ENCODE measurements at places on chromosomes 1 and 21.

GRCh38 chr21:20215959-20216358 is 782.2 kb upstream of the NCAM2 start:
- no peak for DNase-seq

DNA sequence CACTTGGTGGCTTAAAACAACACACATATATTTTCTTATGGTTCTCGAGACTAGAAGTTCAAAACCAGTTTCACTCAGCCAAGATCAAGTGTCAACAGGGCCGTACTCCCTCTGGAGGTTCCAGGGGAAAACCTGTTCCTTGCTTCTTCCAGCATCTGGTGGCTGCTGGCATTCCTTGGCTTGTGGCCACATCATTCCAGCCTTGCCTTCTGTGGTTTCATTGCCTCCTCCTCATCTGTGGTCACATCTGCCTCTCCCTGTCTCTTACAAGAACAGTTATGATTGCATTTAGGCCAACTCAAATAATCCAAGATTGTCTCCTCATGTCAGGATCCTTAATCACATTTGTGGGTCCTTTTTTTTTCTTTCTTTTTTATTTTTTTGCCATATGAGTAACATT is 240.7 kb upstream of the HOOK1 start:
- no peak for DNase-seq

DNA sequence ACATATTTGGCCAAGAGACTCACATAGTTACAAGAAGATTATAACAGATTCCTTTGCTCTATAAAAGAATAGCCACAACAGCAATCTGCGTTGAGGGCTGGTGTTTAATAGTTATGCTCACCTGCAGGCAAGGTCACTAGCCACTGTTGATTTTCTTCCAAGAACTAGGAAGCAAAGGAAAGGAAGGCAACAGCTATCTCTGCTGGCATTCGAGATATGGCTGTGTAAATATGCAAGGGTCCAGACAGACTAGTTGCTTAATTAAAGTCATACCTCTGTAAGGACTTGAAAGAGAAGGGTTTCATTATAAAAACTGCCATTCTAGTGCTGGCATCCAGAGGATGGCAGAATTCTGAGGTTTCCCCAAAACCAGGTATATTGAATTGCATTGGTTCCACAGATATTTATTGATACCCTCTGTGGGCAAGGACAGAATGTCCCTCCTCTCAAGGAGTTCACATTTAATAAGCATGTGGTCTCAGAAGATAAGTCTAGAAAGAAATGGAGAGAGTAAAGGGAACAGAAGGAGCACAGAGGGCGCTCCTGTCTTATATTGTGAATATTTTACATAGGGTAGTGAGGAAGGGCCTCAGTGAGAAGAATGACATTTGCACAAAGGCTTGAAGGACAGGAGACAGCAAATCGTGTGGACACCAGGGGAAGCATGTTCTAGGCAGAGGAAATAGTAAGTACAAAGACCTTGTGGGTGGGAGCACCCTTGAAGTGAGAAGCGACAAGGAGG is 23.6 kb upstream of the PLEKHA6 start:
- DNase-seq: no peak

- peak; percentile 52 for DNase-seq
These were observed 49.1 kb upstream of the CR2 start for GRCh38 chr1:207404849-207405525.

DNA sequence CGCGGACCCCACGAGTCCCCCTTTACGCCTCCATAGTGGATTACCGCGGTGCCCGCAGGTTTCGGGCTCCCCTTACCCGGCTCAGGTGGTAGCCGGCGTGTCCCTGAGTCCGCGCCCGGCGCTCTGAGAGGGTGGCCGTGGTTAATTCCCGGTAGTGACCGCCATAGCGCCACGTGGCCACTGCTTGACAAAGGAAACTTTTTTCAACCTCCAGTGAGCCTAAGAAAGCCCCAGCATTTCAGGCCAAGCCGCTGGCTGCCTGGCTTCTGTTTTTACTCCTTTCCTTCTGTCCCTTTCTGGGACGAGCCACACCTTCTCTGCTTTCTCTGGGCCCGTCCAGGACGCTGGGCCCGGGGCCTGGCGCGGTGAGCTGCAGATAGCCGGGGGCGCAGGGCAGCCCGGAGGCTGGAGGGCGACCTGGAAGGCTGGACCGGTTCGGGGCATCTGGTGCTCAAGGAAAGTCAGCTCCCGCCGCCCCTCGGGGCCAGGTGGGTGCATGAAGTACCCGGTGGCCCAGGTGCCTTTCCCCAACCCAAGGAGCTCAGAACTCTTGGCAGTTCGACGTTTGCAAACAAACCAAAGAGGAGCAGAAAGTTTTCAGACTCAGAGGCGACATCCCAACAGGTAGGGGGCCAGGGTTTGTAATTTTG is 540 bp upstream of the C1orf198 start:
- DNase-seq: peak; percentile 20

- peak; percentile 62 for DNase-seq
These were observed 123.9 kb upstream of the VAMP3 start for GRCh38 chr1:7646981-7647901.

- no peak for DNase-seq
These were observed 61.3 kb downstream of the RHBG start for GRCh38 chr1:156430303-156430702.

GRCh38 chr1:145987926-145988325 is 8.5 kb downstream of the TXNIP start:
- DNase-seq: peak; percentile 2

GRCh38 chr1:223551610-223552009 is 113.9 kb downstream of the CAPN8 start:
- DNase-seq: peak; percentile 78

DNA sequence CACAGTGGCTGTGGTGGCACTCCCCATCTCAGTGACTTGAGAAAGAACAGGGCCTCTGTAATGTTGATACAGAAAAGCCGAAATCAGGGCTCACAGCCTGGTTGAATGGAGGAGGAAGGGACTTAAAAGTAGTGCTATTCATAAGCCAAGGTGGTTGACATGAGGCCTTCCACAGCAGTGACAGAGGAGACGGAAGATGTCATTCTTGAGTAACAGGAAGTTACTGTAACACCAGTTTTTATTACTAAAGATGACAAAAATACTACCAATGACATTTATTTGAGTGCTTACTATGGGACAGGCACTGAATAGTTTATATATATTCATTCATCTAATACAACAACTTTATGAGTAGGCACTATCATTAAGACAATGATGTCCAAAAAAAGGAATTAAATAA is 52.8 kb upstream of the GNG12 start:
- peak; percentile 44 for DNase-seq

DNA sequence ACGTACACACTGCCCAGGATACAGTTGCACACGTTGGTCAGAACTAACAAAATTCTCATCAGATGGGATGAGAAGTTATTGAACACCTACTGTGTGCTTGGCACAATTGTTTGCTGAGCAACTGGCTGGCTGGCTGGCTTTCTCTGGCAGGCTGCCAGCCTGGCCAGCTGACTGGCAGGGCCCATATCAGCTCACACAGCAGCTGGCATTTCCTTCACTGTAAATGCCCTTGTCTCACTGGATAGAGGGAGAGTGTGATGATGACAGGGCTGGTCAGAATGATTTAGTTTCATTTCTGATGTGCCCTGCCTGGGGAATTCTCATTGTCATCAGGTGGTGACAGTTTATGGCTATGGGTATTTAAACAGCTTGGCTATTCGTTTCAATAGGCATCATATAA is 15.8 kb downstream of the CAMK2N1 start:
- DNase-seq: no peak

GRCh38 chr1:170097449-170097948 is 23.0 kb upstream of the KIFAP3 start:
- DNase-seq: no peak

DNA sequence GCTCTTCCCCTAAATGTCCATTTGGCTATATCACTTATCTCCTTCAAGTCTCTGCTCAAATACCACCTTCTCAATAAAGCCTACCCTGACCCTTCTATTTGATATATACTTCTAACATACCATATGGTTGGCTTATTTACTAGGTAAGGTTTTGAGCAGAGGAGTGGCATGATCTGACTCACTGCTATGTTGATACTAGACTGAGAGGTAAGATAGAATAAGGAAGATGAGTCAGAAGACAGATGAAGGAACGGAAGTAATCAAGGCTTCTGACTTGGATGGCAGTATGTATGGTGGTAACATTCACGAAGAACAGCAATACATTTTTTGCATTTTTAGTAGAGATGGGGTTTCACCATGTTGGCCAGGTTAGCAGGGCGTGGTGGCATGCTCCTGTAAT is 4.8 kb upstream of the HRNR start:
- DNase-seq: no peak

DNA sequence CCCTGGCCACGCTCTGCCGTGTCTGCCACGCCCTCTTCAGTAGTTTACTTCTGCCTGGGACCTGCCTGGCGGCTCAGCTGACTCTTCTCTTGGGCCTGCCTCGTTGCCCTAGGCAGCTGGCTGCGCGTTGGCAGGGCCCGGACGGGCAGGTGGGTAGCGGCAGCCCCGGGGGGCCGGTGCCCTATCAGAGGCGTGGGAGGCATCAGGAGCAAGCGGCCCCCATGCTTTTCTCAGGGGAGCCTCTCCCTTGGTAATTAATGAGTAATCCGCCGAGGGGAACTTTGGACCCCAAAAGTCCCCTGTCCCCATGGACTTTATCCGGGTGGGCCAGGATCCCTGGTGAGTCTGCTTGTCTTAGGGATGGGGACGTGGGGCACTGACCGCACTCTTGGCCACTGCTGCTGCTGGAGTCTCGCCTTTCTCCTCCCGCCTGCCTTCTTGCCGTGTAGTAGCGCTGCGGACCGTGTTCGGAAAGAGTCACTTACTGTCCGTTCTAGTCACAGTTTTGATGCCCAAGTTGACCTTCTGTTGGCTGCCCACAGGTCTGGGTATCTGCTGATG is 22.7 kb downstream of the SKI start:
- DNase-seq: no peak

DNA sequence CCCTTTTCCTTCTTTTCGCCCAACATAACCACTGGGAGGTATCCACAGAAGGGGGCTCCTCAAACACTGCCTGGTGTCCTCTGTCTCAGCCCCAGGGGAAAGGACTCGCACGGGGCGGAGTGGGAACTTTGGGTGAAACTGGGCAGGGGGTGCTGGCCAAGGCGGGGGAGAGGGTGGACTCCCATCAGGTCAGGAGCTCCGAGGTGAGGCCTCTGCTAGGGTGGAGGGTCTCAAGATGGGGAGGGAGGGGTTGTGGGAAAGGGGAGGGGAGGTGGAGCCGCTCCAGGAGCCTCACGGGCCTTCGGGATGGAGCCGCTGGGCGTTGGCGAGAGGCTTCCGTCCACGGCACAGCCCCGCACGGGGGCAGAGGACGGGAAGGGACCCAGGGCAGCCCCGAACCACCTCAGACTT is 43.2 kb upstream of the POFUT2 start:
- DNase-seq: no peak

GRCh38 chr1:168405906-168406549 is 125.4 kb downstream of the TBX19 start:
- DNase-seq: no peak

DNA sequence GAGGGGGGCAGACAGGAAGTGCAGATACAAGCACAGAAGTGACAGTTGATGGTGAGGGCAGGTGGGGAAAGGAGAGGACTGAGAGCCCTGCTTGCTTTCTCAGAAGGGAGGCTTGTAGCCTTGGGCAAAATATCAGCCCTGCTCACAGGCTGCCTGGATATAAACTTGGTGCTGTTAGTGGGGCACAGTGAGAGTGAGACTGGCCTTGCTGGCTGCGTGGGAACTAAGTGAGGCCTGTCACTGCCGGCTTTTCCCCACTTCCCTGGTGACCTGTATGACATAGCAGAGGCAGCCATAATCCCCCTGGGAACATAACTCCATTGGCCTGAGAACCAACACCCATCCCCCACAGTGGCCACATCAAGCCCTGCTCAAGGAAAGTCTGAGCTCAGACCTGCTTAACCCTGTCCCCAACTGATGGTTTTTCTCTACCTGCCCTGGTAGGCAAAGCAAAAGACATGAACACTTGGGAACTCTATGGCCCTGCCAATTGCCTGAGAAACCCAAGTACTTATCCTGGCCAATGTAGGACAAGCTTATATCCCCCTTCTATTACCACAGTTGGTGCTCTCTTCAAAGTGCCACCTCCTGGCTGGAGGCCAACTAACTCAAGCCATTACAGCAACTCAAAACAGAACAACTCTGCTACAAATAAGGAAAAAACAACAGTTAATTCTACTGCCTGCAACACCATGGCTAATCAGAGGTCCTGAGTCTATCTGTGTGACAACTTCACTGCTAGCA is 472.7 kb downstream of the PLPP3 start:
- DNase-seq: no peak

DNA sequence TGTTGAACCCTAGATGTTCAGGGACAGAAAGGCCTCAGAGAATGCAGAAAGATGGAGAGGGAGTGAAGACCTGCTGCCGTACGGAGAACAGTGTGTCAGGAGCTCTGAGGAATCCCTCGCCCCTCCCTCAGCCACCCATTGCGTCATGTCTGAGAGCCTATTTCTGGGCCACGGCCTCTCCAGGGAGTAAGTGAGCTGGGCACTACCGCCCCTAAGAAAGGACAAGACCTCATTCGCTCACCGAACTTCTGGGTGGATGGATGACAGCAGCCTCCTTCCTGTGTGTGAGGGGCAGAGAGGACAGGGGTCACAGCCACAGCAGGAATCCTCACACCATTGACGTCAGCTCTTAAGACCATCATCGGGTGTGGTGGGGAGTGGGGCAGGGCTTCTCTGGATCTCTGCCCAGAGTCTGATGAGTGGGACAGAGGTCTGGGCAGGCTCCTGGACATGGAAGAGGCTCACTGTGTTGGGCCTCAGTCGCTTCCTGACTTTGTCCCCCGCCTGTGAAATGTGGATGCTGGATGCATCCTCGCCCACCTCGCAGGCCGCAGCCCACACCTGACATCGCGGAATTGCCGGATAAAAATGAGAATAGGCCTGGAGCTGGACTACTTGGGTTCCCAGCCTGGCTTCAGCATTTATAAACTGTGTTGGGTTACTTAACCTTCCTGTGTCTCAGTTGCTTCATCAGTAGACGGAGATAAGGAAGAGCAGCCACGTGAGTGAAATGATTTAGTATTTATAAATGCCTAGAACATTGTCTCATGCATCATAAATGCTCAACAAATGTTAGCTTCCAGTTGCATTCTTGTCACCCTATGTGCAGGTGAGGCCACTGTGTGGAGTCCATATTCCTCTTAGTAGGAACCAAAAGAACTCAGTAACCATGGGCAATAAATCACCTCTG is 238.6 kb downstream of the TRABD2B start:
- no peak for DNase-seq
